Fibroblast of skin of scalp (primary cell): ENCODE measurements at places on chromosomes 7 and 10.
A peak's percentile ranks its signal among the peaks of the same experiment; 100 is the strongest.

DNA sequence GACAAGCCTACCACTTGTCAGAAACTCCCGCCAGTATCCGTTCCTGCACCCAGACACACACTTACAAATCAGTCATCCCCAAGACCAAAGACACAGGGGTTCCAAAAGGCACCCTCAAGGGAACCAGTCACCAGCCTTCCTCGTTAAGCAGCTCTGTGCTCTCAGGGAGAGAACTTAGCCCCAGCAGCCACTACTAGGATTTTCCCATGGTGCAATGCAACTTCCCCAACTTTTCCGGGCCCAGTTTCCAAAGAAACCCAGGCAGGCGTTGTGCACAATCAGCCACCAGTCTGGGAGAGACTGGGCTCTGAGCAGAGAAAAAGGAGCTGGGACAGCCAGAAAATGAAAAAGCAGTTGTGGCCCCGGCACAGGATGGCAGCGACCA, 1.2 kb downstream of the DLG5 start:
- peak; percentile 47 for DNase-seq

DNA sequence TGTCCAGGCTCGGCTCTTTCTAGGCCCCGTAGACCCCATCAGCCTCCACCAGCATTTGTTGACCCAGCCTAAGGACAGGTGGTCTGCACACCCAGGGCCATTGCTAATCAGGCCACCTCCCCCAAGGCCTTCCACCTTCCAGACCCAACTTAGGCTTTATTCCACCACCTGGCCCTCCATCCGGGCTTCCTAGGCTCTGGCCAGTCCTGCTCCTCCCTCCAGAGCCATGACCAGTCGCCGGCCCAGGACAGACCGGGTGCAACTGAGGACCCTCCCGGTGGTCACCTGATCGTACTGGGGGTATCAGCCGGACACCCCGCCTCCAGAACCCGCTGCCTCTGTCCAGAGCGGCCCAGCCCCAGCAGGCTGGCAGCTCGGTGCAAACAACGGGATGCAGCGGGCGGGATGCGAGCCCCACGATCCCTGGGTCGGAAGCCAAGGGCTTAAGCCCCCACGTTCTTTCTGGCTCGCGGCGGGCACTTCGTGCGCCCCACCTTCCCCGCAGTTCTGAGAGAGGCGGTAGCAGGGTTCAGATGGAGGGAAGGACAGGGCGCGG, 545 bp downstream of the NACAD start:
- DNase-seq, result no peak

GRCh38 chr10:32454148-32454547, 8.2 kb downstream of the CCDC7 start:
- no peak for DNase-seq

DNA sequence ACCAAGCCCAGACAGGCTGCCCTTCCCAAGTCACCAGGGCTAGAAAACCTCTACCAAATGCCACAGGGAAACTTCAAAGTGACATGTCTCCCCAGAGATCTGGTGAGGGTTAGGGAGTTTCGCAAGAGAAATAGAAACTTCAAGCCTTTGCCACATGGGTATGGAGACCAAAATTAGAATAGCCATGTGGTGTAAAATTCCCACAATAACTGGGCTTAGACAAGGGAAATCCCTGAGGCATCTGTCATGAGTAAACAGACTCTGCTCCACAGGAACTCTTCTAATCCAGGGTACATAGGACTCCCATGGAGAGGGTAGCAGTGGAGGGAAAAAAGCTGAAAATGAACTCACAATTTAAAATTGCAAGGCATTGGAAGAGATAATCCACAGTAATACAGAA, 14.3 kb downstream of the ADAM12 start:
- peak; percentile 96 for DNase-seq

GRCh38 chr7:120919466-120919865, 31.1 kb upstream of the ING3 start:
- no peak for DNase-seq

DNA sequence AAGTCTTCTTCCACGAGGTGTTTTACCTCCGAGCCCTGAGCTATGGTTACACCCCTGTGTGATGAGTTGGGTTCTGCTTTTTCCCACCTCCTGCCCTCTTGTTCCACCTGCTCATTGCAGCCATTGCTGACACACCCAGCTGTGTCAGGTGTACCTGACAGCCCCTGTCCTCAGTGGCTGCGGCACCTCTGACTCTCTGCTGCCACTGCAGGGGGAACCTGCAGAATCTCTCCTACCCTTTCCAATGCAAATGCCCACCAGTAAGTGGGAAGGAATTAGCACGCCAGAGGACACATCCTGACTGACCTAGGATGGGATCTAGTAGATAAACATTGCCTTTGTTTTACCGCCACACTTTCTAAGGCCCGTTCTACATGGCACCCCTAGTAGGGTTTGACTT, 600.9 kb upstream of the MKI67 start:
- DNase-seq, result no peak

DNA sequence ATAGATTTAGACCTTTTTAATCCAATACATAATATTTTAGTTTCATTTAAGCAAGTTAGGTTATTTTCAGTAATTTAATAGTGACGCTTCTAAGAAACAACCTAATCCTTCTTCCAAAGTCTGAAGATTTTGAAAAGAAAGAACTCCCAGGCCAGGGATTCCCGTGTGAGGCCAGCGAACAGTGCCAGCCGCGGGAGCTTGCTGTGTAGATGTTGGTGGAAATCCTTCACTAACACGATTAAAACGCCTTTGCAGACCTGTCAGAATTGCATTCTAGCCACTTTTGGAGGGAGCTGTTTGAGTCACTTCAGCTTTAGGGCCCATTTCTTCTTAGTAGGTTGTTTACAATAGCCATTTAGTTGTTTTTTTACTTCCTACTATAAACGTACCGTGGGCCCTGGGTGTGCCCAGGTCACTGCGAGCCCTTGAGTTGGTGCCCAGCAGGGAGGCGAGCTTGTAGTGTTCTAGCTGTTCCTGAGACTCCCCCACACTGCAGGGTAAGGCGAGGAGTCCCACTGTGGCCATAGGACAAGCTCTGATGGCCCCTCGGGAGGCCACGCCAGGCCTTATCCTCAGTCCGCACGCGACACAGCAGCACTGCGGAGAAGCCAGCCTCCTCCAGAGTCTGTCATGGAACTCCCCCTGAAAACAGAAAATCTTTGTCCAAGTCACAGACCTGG, 32.3 kb downstream of the PPP2R2D start:
- DNase-seq, result no peak

- DNase-seq, result no peak
Measured at GRCh38 chr7:86790383-86790782, 146.7 kb downstream of the GRM3 start.

- DNase-seq, result no peak
Measured at GRCh38 chr7:155594163-155594732, 47.9 kb upstream of the CNPY1 start.

DNA sequence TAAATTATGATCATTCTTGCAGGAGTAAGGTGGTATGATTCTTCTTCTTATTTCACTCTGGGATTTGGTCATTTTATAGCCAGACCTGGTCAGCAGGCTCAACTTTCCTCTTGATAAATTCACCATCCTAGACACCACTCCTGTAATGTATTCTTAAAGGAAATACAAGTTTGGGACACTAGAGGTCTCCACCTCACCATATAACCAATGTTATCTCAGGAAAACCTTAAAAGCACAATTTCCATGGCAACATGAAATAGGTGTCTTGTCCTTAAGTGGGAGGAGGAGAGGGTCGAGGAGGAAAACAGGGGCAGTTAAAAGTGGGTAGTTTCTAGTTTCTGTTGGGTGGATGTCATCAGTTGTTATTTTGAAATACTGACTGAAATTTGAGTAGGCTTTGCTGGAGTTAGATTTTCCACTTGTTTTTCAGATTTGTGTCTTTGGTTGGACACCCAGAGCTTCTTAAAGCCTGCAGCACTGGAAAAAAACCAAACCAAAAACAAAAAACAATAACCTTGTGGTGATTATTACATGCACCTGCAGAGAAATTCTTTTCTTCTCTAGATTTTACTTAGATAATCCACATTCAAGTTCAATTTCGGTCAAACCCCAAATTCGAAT, 163.1 kb downstream of the PRKCQ start:
- DNase-seq, result peak; percentile 33

GRCh38 chr7:111238886-111239285, 148.0 kb downstream of the LRRN3 start:
- peak; percentile 22 for DNase-seq

- no peak for DNase-seq
Measured at GRCh38 chr10:129705676-129706075, 238.6 kb downstream of the MGMT start.

GRCh38 chr10:69445041-69445440, 6.2 kb upstream of the TSPAN15 start:
- DNase-seq, result no peak

GRCh38 chr7:47988496-47989386, 9.3 kb upstream of the HUS1 start:
- DNase-seq, result no peak

DNA sequence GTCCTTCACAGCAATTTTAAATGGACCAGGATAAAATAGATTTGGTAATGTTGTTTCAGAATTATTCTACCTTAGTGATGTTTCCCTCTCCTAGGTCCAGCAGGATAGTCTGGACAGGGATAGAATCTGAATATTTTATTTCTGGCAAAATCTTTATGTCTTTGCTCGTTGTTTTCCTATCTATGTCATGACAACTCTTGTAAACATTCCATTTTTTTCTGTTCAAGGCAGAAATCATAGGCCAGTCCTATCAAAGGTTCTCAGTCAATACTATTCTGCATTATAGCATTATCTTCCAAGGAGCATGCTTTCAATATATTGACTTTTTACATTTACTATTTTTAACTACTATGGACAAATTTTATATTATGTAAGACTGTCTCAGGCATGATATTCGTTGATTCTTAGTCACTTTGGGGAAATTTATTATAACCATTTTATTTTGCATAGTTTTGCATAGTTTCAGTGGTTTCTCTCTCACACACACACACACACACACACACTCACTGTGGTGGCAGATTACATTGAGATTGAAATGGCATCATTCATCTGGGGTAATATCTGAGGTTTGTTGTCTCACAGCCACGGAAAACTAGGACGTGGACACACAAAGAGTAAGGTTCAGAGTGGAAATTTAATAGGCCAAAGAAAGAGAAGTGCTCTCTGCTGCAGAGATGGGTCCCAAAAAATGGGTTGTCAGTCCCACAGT, 17.2 kb downstream of the TAS2R60 start:
- peak; percentile 54 for DNase-seq

GRCh38 chr10:110498087-110498981, 627 bp downstream of the DUSP5 start:
- DNase-seq, result peak; percentile 54

- no peak for DNase-seq
Measured at GRCh38 chr10:117635826-117636225, 93.3 kb downstream of the EMX2 start.

GRCh38 chr7:12715372-12716133, 28.1 kb downstream of the ARL4A start:
- peak; percentile 85 for DNase-seq

- peak; percentile 53 for DNase-seq
Measured at GRCh38 chr10:79162861-79163665, 94.3 kb downstream of the ZMIZ1 start.

- DNase-seq, result no peak
Measured at GRCh38 chr10:117970962-117971361, 75.8 kb downstream of the RAB11FIP2 start.
